Mammary epithelial cell (primary cell): ENCODE measurements at places on chromosomes 2 and 18.

DNA sequence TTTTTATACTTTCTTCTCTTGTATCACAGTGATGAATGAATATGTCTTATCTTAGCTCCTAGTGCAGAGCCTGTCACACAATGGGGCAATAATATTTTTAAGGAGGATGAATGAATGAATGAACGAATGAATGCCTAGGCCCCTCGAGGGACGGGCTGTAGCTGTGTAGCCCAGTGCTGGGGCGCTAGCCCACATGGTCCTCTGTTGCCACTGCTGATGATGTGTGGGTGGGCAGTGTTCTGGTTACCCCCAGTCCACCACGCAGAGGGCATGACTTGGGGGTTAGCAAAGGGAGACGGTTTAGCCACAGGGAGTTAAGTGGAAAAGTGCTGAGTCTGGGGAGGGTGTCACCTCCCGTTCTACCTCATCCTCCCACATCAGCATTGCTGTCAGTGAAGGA is 134.2 kb downstream of the SMAD7 start:
- DNase-seq: no peak

- peak; percentile 68 for DNase-seq
These were observed 142.1 kb upstream of the PKDCC start for GRCh38 chr2:41905597-41906337.

- DNase-seq: no peak
These were observed 4.8 kb downstream of the IMPA2 start for GRCh38 chr18:11986061-11986460.

DNA sequence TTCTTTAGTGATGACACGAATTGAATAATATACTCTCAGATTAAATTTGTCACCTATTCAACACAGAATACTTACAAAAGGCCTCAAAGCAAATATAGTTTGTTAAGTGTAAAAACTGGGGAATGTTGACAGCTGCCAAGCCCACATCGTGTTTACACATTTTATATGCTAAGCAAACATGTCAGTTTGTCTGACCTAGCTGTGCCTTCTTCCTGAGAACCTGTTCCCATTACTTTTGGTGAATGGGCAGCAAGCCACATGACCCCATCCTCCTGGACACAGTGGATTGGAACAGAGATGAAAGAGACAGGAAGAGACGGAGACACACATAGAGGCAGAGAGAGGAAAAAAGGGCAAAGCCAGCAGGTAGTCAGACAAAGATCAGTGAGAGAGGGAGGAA is 22.9 kb upstream of the CUL3 start:
- no peak for DNase-seq

DNA sequence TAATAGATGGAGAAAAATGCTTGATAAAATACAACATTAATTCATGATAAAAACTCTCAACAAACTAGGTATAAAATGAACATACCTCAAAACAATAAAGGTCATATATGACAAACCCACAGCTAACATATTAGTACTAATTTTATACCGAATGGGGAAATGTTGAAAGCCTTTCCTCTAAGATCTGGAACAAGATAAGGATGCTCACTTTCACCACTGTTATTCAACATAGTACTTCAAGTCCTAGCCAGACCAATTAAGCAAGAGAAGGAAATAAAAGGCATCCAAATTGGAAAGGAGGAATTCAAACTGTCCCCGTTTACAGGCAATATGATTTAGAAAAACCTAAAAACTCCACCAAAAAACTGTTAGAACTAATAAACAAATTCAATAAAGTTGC is 61.5 kb upstream of the CTIF start:
- DNase-seq: no peak

GRCh38 chr2:28869494-28870145 is 489 bp downstream of the TRMT61B start:
- DNase-seq: no peak

- no peak for DNase-seq
These were observed 120.3 kb downstream of the FAM161A start for GRCh38 chr2:61733563-61733962.

GRCh38 chr2:47616506-47616905 is 166.4 kb upstream of the MSH6 start:
- no peak for DNase-seq

DNA sequence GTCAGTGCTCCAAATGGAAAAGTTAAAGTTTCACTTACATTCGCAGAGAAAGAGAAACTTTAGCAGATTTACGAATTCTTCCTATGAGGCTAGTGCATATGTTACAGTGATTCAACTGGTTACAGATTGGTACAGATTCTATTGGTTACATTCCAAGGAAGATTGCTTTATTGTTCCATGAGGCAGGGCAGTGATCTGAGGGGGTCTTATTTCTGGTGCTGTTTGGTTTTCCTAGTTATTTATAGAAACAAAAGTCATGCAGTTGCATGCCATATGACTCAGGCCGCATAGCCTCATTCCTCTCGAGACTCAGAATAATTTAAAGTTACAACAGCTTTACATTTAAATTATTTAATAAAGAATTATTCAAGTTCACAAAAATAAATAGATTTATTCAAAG is 385.4 kb upstream of the SYT4 start:
- peak; percentile 45 for DNase-seq

DNA sequence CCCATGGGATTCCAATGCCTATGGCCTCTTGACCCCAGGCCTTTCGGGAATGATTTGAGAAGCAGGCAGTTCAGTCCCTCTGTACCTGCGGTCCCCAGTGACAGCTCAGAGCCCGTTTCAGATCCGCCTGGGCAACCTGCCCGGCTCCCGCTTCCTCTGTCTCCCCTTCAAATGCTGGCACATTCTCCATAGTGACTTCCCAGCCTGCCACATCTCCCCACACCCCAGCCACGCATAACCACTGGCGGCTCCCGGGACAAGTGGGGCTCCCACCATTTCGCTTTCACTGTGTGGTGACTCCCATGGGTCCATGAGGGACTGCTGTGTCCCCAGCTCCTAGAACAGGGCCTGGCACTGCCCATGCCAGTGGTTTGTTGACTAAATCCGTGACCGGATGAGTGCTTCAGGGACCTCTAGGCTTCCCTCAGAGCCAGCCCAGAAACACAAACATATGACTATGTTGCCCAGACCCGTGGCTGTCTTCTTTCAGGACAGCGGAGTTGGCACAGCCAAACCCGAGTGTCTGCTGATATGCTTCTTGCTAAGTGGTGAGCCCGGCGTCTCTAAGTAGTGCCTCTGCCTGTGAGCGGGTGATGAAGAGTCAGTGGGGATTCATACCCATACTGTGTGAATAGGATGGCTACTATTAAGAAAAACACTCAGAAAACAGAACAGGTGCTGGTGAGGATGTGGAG is 91.2 kb downstream of the GLI2 start:
- DNase-seq: no peak

GRCh38 chr2:172438741-172439508 is 11.5 kb downstream of the ITGA6 start:
- DNase-seq: peak; percentile 73

DNA sequence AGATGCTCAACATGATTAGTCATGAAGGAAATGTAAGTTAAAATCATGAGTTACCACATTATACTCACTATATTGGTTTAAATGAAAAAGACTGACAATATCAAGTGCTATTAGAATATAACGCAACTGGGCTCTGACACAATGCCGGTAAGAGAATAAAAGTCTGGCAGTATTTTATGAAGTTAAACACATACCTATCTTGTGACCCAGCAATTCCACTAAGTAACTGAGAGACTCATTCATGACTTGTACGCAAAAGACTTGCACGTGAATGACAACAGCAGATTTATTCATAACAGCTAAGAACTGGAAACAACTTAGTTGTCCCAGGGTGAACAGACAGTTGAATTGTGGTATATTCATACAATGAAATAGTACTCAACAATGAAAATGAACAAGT is 342.1 kb downstream of the SLC4A3 start:
- DNase-seq: peak; percentile 88

GRCh38 chr18:30487962-30488361 is 554.6 kb downstream of the DSC3 start:
- peak; percentile 32 for DNase-seq

DNA sequence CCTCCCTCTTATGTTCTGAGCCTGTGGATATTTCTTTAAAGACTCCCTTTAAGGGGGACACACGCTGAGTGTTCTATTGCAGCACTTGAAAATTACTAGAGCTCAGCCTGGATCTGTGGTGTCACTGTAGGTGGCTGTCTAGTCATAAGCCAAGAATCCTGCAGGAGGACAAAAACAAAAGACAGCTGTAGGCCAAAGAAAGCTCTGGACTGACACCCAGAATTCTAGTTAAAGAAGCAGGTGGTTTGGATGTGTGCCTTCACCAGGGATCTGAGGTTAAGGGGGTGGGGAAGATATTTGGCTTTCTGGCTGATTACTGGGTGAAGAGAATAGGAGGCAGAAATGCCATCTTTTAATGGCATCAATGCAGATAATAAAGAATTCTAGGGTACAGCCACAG is 842.5 kb upstream of the NXPH2 start:
- no peak for DNase-seq

DNA sequence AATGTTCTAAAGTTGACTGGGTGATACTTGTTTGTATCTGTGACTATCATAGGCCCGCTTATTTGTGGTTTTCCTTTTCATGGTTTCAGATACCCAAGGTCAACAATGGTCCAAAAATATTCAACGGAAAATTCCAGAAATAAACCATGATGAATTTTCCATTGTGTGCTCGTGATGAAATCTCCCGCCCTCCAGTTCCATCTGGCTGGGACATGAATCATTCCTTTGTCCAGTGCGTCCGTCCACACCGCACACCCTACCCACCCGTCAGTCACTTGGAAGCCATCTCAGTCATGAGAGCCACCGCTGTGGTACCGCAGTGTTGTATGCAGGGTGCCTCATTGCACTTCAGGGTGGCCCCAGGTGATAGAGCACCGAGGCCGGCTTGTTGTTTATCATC is 268.2 kb upstream of the PXDN start:
- no peak for DNase-seq

- DNase-seq: peak; percentile 94
These were observed 16.3 kb downstream of the GPR55 start for GRCh38 chr2:230908595-230909191.

DNA sequence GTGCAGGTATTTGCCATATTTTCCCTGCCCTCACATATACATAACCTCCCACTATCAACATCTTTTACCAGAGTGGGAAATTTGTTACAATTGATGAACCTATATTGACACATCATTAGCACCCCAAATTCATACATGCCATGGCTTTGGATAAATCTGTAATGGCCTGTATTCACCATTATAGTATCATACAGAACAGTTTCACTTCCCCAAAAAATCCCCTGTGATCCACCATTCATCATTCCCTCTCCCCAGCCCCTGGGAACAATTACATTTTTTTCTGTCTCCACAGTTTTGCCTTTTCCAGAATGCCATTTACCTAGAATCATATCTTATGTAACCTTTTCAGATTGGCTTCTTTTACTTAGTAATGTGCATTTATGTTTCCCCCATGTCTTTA is 494.5 kb downstream of the RNF144A start:
- DNase-seq: no peak

GRCh38 chr2:111184725-111185310 is 64.1 kb downstream of the BCL2L11 start:
- DNase-seq: no peak

DNA sequence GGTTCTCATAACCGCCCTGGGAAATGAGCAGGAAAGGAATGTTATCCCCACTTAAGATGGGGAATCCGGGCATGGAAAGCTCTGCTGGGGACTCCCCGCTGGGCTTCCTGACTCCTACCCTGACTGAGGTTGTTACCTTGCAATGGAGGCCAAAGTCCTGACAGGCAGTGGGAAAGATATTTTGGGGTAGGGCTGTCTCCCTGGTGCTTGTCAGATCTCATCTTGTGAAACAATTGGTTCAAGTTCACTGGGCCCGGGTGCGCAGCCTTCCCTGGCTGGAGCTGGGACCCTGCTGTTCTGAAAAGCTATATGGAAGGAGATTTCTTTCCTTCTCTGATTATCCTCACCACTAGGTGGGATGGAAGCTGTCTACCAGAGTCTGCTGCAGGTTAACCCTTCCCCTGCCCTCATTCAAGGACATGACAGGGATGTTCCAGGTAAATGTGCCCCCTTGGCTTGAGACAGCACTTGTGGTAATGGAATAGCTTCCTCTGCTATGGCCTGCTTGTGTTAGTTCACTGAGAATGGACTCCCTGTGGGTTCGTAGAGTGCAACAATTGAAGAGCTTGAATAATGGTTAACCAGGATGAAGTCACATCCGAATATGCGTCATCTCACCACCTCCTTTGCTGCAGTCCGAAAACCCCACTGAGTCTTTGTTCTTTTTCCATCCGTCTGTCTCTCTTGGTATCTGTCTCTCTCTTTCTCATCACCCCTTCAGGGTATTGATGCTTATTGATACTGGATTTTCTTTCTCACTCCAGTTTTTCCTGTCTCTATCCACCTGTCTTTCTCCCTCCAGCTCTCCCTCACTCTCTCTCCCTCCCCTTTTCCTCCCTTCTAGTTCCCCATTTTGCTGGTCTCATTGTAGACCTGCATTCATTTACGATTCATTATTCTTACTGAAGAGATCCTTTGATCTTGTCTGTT is 67.8 kb upstream of the EPAS1 start:
- peak; percentile 81 for DNase-seq

DNA sequence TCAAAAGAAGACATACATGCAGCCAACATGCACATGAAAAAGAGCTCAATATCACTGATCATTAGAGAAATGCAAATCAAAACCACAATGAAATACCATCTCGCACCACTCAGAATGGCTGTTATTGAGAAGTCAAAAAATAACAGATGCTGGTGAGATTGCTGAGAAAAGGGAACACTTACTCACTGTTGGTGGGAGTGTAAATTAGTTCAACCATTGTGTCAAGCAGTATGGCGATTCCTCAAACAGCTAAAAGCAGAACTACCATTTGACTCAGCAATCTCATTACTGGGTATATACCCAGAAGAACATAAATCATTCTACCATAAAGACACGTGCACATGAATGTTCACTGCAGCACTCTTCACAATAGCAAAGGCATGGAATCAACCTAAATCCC is 95.5 kb upstream of the XIRP2 start:
- DNase-seq: no peak

DNA sequence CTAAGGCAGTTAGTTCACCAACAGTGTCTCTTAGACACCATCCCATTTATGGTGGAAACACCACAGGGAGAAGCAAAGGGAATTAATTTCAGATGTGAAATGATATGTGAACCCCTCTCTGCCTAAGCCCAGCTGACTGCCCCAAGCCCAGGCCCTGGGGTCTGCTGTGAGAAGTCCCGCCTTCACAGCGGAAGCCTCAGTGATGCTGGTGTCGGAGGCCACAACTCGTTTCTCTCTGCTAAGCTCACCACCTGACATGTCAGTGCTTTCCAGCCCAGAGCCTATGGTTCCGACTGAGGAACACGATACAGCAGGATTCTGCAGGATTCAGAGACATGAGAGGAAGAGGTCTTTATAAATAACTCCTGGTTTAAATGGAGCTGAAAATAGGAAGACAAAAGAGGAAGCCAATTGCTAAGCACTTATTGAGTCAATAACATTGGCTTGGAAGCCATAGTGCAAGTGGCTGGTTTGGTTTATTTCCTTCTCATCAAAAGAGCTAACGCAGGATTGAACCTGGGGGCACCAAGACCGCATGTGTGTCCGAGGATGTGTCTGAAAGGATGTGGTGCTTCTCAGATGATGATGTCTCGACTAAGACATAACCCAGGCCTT is 21.9 kb upstream of the LOXHD1 start:
- DNase-seq: no peak

- no peak for DNase-seq
These were observed 65.0 kb upstream of the HPCAL1 start for GRCh38 chr2:10237392-10238321.
